ENCODE measurements at places on chromosomes 2 and 18. TPM values are rescaled to one million over a fixed set of nuclear protein-coding genes. Genes with fewer than 3 reads are reported as not detected.

DNA sequence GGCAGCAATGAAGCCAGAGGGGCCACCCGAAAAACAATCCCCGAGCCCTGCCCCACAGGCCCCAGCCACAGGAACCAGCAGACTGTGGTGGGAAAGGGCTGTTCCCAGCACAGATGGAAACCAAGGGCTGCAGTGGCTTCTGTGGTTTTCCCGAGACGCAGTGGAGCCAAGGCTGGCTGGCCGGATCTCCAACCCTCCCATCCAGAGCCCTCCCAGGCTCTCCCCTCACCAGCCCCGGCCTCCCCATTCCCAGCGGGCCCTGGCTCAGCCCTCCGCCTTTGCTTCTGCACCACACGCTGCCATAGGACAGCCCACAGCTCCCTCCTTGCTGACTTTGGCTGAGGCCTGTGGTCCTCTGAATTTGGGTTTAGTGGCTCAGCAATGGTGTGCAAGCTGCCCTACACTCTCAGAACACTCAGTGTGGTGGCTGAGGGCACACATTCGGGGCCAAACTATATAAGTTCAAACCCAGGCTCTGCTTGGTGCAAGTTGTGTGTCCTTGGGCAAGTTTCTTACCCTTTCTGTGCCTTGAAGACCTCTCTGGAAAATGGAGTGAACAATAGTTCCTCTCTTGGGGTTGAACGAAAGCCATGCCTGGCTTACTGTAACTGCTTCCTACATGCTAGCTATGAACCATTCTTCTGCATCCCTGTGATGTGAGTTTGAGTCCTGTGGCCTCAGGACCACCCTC is 200.1 kb downstream of the SMAD7 start:
- DNase-seq = no peak

DNA sequence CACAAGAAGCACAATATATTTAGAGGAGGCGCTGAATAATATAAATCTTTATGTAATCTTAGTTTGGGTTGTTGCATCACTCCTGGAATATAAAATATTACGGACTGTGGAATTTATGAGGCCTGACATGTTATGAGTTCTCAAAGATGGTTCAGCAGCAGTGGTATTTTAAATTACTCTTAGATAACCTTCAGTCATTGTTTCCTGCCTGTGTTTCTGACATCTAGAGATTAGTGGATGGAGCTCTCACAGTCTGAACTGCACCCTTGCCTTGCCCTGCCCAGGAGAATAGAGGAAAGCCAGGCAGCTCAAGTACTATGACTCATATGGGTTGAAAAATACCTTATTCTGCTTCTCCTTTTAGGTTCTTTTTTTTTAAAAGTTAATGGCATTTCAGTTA is 70.0 kb downstream of the ACSL3 start:
- DNase-seq = no peak

DNA sequence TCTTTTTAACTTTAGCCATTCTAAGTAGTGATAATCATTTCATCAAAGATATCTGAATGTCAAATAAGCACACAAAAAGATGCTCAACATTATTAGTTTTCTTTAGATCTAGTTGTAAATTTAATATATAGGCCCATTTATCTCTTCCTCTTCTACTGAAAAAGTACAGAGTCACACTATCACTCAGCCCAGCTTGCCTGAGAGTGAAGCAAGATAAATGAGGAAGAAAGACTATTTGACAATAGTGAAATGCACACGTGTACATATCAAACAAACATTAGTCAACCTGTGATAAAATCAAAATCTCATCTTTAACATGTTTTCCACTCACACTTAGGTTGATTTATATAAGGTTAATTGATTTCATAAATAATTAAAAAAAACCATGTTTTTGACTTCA is 83.5 kb upstream of the CCDC195 start:
- no peak for DNase-seq

- DNase-seq = no peak
Measured at GRCh38 chr2:240416821-240417220, 18.6 kb upstream of the GPC1 start.

- DNase-seq = no peak
Measured at GRCh38 chr2:157149270-157149669, 108.2 kb upstream of the GALNT5 start.

DNA sequence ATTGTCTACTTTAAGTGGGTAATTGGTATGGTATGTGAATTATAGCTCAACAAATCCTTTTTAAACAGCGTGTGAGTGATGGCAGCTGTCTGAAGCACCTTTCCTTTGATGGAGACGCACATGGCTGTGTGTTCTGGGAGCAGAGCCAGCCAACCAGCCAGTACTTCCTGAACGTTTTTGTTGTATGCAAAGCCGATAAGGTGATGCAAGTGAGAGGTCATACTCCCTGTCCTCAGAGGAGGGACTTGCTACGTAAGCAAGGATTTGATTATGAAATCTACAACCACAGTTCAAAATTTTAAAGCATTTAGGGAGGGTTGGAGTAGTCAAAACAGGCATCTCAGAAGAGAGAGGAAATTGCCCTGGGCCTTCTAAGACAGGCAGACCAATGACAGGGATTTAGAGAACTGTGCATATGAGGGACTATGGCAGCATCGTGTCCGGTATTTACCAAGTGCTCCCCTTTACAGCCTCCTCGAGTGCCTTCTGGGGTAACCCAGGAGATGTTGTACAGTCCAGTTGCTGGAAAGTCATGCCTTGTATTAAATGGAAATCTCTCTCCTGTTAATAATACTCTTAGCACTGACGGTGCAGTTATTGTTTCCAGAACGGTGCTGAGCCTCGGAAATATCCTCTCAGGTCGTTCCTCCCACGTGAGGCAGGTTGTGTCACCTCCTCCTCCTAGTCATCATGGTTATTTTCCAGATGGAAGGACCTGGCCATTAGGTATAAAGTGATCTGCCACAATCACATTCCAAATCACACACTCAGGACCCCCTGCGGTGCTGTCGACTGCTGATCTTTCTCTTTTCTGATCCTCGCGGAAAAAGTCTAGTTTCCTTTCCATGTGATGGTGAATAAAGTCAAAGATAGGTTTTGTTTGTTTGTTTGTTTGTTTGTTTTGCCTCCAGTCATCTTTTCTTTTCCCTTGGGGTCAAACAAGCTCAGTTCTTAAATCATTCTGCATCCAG is 28.4 kb downstream of the ARHGEF4 start:
- peak; percentile 15 for DNase-seq

GRCh38 chr18:55857956-55858355 is 270.0 kb upstream of the TCF4 start:
- DNase-seq = no peak

GRCh38 chr2:136639651-136640050 is 125.7 kb upstream of the THSD7B start:
- no peak for DNase-seq

- peak; percentile 39 for DNase-seq
Measured at GRCh38 chr2:150144546-150145298, 342.7 kb downstream of the RND3 start.

DNA sequence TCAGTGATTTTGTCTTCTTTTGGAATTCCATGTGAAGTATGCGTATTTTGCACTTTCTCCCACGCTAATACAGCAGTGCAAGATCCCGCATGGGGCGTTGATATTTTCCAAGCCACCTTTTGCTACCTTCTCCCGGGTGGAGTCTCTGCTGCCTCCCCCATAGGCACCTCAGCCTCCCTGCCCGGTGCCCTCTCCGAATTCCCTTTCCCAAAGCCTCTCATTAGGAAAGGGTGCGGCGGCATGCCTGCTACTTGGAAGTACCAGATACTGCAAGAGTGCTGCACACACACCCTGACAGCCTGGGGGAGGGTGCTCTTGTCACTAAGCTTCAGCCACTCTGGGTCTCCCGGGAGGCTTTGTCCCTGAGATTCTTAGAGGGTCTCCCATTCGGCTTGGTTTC is 114.4 kb upstream of the PXDN start:
- no peak for DNase-seq

DNA sequence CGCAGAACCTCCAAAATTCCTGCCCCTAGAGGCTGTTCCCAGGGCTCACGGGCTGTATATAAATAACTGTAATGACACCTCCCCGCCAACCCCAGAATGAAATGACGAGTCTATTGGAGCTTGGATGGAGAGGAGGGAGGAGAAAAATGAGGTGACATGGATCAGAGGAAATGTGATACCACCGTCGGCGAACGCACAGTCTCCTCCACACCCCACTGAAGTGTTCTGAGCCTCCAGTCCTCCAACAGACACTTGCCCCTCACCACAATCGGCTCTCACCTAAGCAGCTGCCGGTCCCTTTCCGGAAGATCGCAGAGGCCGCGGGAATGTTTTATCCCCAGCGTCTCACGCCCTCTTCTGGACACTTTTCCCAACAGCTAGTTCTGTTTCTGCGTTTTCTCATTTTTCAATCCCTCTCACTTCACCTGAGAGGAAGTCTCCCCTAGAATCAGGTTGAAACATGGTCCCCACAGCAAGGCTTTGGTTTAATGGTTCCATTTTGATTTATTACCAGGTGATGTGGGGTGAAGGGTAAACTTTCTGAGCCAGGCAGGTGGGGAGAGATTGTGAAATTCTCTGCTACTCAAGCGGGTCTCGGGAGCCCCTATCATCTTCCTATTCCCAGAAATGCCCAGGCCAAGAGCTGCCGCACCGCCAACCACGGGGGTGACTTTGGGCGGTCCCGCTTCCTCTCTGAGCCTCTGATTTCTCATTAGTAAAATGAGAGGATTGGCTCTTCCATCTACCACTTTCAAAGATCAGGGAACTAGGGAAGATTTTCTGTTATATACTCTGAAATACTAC is 9.1 kb upstream of the MYO5B start:
- peak; percentile 52 for DNase-seq

GRCh38 chr2:10329880-10330699 is 27.4 kb downstream of the HPCAL1 start:
- DNase-seq = peak; percentile 61

GRCh38 chr2:11750422-11750821 is 4.0 kb downstream of the LPIN1 start:
- DNase-seq = no peak

- DNase-seq = no peak
Measured at GRCh38 chr2:70965506-70965905, 12.9 kb upstream of the ANKRD53 start.

GRCh38 chr18:58792086-58792485 is 72.6 kb upstream of the ZNF532 start:
- no peak for DNase-seq

DNA sequence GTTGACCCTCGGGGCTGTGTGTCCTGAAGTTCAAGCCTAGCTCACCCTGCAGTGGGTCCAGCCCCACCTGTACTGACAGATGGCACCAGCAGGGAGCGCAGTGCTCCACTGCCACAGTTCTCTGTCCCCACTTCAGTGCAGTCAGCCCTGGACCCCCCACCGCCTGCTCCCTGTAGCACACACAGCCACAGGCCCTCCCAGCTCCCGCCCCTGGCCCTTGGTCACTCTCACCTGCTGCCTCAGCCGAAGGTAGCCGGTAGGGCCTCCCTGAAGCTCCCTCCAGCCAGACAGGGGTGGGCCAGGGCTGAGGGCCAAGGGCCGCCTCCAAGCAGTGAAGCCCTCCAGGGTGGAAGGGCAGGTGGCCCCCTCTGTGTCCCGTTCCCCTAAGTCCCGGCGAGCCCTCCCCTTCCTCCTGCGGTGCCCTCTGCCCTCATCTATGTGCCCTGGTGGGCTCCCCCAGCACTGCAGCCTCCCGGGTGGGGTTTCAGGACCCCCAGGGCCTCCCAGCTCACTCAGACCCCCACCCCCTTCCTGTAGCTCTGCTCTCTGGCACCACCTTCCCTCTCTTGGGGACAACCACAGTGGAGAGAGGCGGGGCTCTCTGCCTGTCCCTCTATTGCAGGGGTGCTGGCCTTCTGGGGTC is 10.8 kb upstream of the ALPP start:
- DNase-seq = no peak

DNA sequence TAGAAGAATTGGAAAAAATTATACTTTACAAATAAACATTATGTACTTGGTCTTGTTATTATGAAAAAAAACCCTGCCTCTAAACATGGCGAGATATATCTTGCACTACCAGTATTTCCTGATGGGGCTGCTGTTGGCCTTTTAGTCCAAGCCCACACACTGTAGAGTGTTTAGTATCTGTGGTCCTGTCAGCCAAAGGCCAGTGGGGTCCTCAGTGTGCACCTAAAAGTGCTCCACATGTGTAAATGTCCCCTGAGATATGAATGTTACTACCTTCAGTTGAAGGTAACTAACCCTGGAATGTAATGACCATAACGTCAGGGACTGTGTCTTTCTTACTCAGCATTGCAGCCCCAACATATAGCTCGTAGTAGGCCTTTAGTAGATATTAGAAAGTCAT is 71.1 kb upstream of the HK2 start:
- no peak for DNase-seq

GRCh38 chr2:26849056-26849999 is 1.4 kb downstream of the DPYSL5 start:
- no peak for DNase-seq

GRCh38 chr2:191656391-191656790 is 21.5 kb upstream of the NABP1 start:
- peak; percentile 15 for DNase-seq

GRCh38 chr2:211014376-211014775 is 458.0 kb downstream of the CPS1 start:
- no peak for DNase-seq

GRCh38 chr18:71028285-71028762 is 739.5 kb downstream of the SOCS6 start:
- peak; percentile 23 for DNase-seq

DNA sequence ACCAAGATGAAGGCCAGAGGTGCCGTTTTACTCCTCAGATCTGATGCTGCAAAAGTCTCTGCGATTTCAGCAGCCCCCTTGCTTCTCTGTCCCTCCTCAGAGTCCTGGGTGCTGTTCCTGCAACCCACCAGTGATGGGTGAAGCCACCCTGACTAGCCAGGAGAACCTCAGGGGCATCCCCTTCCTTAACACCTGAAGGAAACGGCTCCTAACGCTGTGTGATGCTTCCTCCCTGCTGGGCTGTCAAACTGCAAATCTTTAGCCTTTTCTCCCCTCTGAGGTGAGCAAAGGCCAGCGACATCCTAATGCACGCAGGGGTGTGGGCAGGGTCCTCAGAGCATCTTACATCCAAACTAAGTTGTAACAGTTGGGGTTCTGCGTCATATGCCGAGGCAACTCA is 24.8 kb downstream of the CHST10 start:
- DNase-seq = no peak

- no peak for DNase-seq
Measured at GRCh38 chr2:210252699-210253606, 27.7 kb upstream of the ACADL start.

DNA sequence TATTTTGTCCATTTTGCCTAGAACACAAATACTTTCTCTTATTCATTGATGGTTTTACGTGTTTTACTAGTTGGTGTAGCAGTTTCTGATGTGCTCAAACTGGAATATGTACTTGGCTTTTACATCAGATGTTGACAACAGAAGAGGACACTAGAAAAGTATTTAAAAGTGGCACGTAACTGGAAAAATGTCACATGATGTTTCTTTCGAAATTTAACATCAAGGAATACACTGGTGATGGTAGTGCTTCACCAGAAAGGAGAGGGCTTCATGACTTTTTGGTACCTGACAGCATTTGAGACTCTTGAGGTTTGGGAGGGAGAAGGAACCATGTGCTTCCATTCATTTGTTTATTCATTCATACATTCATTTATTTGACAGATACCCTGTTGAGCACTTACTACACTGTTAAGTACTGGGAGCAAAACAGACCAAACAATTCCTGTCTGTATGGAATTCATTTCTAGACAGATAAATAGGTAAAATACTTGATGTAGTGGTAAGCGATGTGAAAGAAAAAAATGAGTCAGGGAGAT is 1.5 kb downstream of the GIGYF2 start:
- DNase-seq = no peak

Gene STON1
- 1.2 TPM for total RNA-seq

Gene COL5A2
- 56.2 TPM for total RNA-seq

Gene TMEM169
- not detected for total RNA-seq

Gene CFAP221
- not detected for total RNA-seq

Gene SATB2
- 5.1 TPM for total RNA-seq

Gene RNF125
- total RNA-seq = 1.1 TPM

Gene IL36RN
- total RNA-seq = not detected

Gene DUSP2
- total RNA-seq = 16.7 TPM

Gene EMX1
- total RNA-seq = not detected

Gene GPR39
- total RNA-seq = 43.2 TPM

Gene RNF138
- 4.9 TPM for total RNA-seq

All from PC-3 (cell line).